ENCODE measurements at places on chromosomes 7 and 10. TPM values are rescaled to one million over a fixed set of nuclear protein-coding genes. Genes with fewer than 3 reads are reported as not detected.

The OR9A2 gene
- total RNA-seq = not detected

The DPCD gene
- total RNA-seq = 16.6 TPM

The CFAP58 gene
- total RNA-seq = not detected

The MSMB gene
- total RNA-seq = not detected

The AOC1 gene
- not detected for total RNA-seq

The SEMA3D gene
- 0.66 TPM for total RNA-seq

The ATOH7 gene
- total RNA-seq = not detected
